ENCODE measurements at places on chromosomes 1 and 21.
A peak's percentile ranks its signal among the peaks of the same experiment; 100 is the strongest.

DNA sequence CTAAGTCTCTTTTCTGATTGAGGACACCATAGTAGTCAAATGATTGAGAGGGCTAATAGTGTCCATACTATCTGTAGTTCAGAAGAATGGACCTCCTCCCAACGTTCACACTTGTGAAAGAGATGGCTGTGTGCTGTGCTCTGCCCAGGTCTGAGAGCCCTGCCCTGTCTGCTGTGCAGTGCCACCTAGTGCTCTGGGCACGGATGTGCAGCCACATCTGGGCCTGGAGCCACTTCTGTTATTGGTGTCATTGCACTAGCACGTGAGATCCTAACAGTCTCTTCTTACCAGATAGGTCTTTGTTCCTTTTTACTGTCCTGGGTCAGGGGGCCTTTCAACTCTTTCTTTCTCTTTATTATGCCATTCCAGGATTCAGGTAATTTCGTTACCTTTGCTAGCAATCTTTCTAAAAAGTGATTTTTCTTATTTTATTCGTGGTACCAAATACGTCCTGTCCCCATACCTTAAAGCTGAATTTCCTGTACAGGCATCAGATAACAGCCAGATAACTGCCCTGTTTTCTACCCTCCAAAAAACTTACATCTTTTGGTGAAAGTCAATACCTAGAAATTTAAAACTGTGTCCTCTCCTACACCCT lies 21.7 kb downstream of the INTS3 start:
- DNase-seq: peak; percentile 93

DNA sequence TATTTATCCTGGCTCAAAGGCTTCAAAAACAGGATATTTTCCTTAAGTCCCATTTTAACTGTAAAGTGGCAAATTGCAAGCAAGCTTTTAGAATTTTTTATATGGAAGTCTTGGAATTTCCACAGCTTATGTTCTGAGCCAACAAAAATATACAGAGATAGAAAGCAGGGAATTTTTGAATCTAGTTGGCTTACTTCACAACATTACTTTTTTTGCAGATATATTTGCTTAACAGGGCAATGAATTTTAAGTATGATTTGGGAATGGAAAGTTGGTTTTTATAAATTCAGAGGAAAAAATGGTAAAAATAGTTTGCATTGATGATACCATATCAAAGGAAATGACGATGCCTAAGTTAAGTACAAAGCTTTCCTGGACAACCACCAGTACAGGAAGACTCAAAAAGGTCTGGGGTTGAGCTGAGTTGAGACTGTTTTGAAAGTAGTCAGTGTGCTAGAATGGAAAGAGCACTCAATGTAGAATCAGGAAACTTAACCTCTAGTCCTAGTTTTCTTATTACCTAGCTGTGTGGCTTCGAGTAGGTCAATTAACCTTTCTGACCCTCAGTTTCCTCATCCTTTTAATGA lies 11.0 kb upstream of the VCAM1 start:
- DNase-seq: no peak

DNA sequence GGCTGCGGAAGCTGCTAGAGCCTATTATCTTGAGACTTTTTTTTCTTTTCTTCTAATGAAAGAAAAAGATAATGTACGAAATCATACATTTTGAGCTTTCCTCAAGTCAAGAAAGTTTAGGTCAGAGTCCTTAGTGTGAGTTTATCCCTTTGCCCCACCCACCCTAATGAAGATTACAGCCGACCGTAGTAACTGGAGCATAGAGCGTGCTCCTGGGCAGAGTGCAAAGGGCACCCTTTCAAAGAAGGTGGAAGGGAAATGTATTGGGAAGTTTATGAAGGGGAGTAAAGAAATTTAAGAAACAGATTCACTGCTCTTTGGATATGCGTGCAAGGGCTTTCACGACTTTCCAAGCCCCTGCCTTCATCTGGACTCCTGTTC lies 17.2 kb downstream of the GNG12 start:
- no peak for DNase-seq

DNA sequence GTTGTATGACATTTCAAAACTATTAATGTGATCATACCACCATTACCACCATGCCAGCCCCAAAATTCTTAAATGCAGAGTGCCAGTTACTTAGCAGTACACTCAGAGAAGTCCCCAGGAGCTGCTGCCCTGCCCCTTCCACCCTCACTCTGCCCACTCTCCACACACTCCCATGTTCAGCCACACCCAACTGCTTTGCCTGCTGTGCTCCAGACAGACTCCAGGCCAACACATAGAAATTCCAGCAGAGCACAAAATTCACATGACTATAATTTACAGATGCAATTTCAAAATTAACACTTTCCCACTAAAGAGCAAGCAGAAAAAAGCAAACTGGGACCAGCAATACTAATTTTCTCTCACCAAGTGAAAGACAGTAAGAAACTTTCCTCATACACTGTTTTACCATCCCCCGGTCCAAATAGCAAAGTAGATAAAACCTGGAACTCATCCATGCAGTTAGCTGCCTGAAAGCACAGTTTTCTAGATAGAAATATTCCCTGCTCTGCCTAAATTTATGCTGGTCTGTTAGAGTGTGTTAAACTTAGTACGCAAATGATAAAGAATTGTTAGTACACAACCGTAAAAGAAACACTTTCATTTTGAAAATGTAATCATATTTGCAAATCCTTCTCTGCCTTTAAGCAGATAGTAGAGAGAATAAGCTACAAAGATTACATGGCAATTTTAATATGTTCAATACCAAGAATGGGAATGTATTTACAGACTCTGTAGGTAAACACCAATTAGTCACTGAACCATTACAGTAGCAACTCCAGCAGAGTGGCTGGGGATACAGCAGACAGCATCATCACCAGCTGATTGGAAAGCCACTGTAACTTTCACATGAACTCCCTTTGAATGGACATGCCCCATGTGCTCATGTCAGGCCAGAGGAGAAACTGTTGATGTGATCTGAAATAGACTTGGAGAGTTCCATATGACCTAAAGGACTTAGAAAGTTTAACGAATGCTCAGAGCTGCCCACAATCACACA lies 176.5 kb downstream of the VAV3 start:
- DNase-seq: no peak

GRCh38 chr1:20123722-20124455 lies 4.6 kb upstream of the PLA2G2D start:
- DNase-seq: no peak

DNA sequence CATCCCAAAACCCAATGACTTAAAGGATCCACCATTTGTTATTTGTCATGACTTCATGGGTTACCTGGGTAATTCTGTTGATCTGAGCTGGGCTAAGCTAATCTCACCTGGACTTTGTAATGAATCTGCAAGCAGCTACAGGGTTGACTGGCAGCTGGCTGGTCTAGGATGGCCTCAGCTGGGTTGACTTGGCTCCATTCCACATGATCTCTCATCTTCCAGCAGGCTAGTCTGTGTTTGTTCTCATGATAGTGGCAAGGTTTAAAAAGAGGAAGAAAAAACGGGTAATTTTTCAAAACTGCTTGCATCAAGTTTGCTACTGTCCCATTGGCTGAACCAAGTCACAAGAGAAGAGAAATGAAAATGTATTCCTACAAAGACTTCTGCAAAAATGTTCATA lies 24.8 kb upstream of the ZMYM4 start:
- DNase-seq: no peak

DNA sequence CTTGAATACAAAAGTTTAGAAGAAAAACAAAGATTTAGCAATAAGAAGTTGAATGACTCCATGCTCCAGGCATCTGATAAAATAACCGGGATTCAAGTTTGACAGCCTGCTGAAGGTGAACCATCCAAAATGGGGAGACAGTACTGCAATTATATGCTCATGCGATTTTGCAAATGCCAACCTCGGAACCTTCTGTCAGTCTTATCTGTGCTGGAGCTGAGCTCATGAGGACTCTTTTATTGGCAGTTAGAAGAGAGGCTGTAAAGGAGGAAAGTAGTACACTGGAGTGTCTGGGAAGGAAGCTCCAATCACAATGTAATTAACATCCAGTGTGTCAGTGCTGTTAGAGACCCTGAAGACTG lies 170.0 kb downstream of the GALNT2 start:
- no peak for DNase-seq

GRCh38 chr1:15132965-15133364 lies 20.6 kb upstream of the TMEM51 start:
- DNase-seq: no peak

GRCh38 chr1:210098356-210098755 lies 134.2 kb upstream of the SERTAD4 start:
- DNase-seq: no peak

- DNase-seq: no peak
Observed at GRCh38 chr1:24283326-24284155, 35.6 kb upstream of the GRHL3 start.

- no peak for DNase-seq
Observed at GRCh38 chr1:169900571-169900970, 6.9 kb upstream of the SCYL3 start.

GRCh38 chr1:226223786-226224244 lies 351 bp downstream of the MIXL1 start:
- DNase-seq: no peak

GRCh38 chr1:64584479-64584878 lies 114.5 kb downstream of the CACHD1 start:
- no peak for DNase-seq

DNA sequence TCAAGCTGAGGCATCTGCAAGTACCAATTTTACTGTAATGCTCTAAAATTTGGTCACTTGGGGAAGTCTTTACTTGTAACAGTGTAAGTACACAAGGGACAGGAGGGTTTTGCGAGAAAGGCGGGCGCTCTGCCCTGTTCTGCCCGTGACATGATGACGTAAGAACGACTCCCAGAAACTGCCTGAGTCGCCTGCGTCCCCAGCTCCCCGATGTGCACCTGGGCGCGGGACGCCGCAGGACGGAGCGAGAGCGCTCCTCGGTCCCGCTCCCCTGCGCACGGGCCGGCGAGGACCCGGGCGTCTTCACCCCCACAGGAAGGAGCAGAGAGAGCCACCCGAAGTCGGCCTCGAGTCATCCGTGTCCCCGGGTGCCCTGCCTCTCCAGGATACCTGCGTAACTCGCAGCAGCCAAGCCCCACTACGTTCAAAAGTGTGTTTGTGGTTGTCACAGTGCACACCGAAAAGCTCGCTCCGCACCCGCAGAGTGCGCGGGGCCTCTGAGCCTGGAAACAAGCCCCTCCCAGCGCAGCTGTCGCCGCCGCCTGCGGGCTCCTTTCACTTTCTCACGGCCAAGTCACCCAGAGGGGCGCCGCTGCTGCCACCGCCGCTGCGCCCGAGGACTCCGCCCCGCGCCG lies 3.3 kb upstream of the ZBTB18 start:
- no peak for DNase-seq

DNA sequence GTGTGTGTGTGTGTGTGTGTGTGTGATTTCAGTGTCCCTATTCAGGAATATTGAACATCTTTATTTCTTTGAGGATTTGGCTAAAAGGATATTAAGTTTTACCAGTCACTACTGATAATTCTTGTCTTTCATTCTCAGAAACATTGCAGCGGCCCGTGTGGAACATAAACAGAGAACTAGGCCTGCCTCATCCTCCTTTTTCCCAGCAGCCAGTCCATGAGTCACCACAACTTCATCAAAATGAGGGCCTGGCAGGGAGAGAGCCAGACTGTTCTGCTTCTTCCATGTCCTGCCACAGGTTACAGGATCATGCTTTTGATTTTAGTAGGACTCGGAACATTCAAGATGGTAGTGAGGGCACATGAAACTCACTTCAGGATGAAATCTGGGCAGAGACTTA lies 50.7 kb downstream of the LRIG2 start:
- no peak for DNase-seq

- DNase-seq: no peak
Observed at GRCh38 chr1:50979937-50980336, 9.9 kb downstream of the CDKN2C start.

GRCh38 chr1:76289692-76290091 lies 215.1 kb downstream of the ST6GALNAC3 start:
- no peak for DNase-seq

- DNase-seq: no peak
Observed at GRCh38 chr21:28746166-28746565, 246.5 kb downstream of the LTN1 start.

DNA sequence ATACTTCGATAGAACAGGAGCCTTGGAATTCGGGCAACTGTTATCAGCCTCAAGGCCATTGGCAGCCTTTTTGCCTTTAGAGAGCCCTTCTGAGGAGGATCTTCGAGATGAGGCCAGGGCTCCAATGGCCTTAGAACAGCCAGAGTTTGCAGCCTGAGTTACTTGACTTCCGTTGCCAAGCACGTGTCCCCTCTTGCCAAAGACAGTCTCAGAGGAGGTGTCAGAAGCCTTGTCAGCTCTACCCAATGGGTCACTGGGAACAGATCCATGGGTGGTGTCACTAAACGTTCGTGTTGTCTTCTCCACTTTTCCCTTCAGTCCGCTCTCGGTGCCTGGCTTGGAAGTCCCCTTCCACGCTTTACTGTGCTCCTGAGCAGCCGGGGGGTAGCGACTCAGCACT lies 73.2 kb downstream of the KDM1A start:
- no peak for DNase-seq

GRCh38 chr1:2320760-2321667 lies 70.3 kb downstream of the MORN1 start:
- no peak for DNase-seq

GRCh38 chr1:90614872-90615271 lies 102.2 kb downstream of the BARHL2 start:
- no peak for DNase-seq

- no peak for DNase-seq
Observed at GRCh38 chr1:192539297-192540092, 36.1 kb upstream of the RGS1 start.

DNA sequence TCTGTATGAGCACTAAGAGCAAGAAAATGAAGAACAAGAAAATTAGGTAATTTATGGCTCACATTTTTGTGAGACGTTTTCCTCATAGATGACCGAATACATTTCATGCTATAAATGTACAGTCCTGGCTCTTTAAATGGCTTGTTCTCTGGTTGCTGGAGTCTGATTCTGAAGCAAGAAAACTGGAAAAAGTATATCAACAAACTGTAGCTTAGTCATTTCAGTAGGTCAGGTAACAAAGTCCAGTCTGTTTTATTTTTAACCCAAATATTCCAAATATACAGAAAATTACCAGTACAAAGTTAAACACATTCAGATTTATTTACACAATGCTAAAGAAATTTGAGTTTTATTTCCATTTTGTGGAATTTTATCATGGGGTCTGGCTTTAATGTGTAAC lies 2.5 kb upstream of the MYBPHL start:
- DNase-seq: no peak

DNA sequence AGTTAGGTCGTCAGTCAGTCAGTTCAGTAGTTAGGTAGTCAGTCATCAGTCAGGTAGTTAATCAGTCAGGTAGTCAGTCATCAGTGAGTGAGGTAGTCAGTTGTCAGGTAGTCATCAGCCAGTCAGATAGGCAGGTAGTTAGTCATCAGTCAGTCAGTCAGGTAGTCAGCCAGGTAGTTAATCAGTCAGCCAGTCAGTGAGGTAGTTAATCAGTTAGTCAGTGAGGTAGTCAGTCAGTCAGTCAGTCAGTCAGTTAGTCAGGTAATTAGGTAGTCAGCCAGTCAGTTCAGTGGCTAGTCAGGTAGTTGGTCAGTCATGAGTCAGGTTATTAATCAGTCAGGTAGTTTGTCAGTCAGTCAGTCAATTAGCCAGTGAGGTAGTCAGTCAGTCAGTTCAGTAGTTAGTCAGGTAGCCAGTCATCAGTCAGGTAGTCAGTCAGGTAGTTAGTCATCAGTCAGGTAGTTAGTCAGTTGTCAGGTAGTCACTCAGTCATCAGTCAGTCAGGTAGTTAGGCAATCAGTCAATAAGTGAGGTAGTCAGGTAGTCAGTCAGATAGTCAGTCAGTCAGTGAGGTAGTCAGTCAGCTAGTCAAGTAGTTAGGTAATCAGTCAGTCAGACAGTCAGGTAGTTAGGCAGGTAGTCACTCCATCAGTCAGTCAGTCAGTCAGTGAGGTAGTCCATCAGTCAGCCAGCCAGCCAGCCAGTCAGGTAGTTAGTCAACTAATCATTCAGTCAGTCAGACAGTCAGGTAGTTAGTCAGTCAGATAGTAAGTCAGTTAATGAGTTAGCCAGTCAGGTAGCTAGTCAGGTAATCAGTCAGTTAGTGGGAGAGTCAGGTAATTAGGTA lies 16.2 kb downstream of the KRTAP10-1 start:
- DNase-seq: no peak
